Left renal pelvis (tissue), 4 donors: ENCODE measurements at places on chromosomes 2 and 18. TPM values are rescaled to one million over a fixed set of nuclear protein-coding genes. Genes with fewer than 3 reads are reported as not detected.

DNA sequence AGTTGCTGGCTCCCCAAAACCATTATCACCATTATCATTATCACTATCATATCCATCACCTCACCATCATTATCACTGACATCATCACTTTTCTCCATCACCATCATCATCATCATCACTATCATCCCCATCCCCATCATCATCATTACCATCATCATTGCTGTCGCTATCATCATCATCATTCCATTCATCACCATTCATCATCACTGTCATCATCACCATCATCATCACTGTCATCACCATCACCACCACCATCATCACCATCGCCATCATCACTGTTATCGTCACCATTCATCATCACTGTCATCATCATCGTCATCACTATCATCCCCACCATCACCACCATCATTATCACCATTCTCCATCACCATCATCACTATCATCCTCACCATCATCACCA is 9.0 kb downstream of the HPCAL1 start:
- no peak for DNase-seq

Gene ANKRD36C
- polyA plus RNA-seq, result 23.6 TPM

DNA sequence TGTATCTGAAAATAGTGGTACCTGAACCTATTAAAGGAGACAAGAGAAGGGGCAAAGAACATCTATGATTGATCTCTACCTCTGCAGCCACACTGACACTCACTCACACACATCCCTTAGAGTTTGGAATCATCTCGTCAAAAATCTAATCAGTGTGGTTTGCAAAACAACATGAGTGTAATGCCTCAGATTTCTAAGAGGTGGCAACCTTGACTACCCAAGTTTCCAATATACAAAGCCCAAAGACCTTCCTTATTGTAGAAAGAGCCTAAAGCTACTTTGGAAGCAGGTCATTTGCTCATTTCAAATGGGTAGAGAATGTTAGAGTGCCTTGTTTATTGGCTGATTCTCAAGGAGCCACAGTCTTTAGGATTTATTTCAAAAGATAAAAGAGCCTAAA is 444.9 kb downstream of the ARHGAP15 start:
- DNase-seq, result no peak

Gene TEX44
- not detected for polyA plus RNA-seq

Gene TYW5
- polyA plus RNA-seq, result 15.2 TPM
